ENCODE measurements at places on chromosomes 1 and 21.
A peak's percentile ranks its signal among the peaks of the same experiment; 100 is the strongest.

DNA sequence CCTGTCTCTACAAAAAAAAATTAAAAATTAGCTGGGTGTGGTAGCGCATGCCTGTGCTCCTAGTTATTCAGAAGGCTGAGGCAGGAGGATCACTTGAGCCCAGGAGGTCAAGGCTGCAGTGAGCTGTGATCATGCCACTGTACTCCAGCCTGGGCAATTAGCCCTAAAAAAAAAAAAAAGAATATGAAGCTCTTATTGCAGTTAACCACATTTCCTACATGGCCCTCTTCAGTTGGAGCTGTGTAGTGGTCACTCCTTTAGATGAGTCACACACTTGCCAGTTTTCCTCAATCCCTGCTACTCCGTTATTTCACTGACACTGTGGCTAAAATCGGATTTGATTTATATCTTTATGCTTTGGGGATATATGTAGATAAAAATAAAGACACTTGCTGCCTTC is 11.8 kb downstream of the NFYC start:
- peaks cover 9% of the 10 kb centered on the region for H3K4me1 ChIP-seq
- DNase-seq, result no peak
- H3K27me3 ChIP-seq, result no peaks in the 10 kb centered on the region
- H3K4me3 ChIP-seq, result no peak overlapping the region
- no peak overlapping the region for H3K27ac ChIP-seq

DNA sequence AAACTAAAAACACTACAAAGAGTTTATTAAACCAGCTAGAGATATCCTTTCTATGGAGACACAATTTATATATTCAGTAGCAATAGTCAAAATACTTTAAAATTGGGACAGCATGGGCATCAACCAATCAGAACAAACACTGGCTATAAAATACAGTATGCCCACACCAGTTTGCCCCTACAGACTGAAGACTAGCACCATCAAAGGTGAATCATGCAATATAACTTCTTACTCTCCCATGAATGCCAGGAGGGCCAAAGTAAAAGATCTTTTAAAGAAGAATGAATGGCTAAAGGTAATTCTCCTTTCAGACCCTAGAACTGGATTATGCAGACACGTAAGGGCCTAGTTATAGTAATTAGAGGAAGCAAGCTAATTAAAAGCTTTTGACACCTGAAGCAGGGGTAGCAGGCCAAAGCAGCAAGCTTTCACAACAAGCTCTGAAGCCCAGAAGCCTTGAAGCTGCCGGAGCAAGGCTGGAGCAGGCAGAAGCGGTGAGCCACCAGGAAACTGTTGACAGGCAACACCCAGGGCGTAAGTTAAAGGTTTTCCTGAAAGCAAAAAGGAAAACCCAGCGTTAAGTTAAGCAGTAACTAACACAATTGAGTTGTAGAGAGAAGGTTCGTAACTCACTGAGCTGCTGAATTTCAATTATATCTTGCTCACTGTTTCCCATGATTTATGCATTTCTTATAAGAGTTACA is 99.3 kb downstream of the CDC42BPA start:
- no peak overlapping the region for H3K4me3 ChIP-seq
- H3K36me3 ChIP-seq, result no peaks in the 10 kb centered on the region
- no peak overlapping the region for H3K27ac ChIP-seq
- H3K4me1 ChIP-seq, result no peaks in the 10 kb centered on the region
- H3K27me3 ChIP-seq, result no peaks in the 10 kb centered on the region
- DNase-seq, result no peak

- H3K27me3 ChIP-seq, result no peaks in the 10 kb centered on the region
- H3K27ac ChIP-seq, result no peak overlapping the region
- no peaks in the 10 kb centered on the region for H3K4me1 ChIP-seq
- H3K36me3 ChIP-seq, result peaks cover 21% of the 10 kb centered on the region
- no peak overlapping the region for H3K4me3 ChIP-seq
- no peak for DNase-seq
Observed at GRCh38 chr1:32309960-32310359, 18.1 kb downstream of the HDAC1 start.

- H3K36me3 ChIP-seq, result no peaks in the 10 kb centered on the region
- no peak overlapping the region for H3K4me3 ChIP-seq
- DNase-seq, result peak; percentile 90
- peaks cover 3% of the 10 kb centered on the region for H3K4me1 ChIP-seq
Observed at GRCh38 chr1:1162597-1163537, 10.8 kb upstream of the TTLL10 start.

- no peaks in the 10 kb centered on the region for H3K36me3 ChIP-seq
- DNase-seq, result no peak
- no peak overlapping the region for H3K27ac ChIP-seq
- no peak overlapping the region for H3K4me3 ChIP-seq
Observed at GRCh38 chr1:12087797-12088314, 24.8 kb downstream of the TNFRSF8 start.

DNA sequence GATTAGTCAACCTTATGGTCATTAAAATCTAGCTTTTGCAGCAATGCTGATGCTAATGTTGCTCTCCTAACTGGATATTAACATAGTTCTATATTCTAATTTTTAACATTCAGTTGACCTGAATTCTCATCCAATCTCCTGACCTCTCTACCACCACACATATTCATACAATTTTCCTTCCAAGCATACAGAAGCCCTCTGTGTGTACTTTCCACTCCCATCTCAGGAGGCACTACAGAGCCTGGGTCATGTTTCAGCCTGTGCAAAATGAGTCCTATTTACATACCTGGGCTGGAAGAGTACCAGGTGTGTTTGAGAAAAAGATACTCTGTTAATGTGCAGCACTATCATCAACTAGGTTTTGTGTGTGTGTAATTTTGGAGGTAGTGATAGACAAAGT is 486.3 kb downstream of the NEGR1 start:
- no peak for DNase-seq
- no peaks in the 10 kb centered on the region for H3K27me3 ChIP-seq
- no peak overlapping the region for H3K27ac ChIP-seq

DNA sequence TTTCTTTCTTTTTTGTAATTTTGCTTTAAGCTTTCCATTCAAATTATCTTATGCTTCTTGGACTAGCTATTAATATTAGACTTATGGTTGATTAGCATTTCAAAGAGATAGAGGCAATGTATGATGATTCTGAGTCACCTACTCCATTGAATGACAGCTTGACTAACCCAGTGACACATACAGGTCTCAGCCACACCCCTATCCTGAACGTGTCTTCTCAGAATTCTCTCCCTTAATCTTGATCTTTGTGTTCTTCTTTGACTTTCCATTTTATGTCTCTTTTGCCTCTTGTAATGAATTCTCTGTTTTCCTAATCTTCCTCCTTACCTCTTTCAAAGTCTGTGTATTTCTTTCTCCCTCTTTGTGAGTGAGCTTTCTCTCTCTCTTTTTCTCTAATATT is 241.1 kb downstream of the PDE4B start:
- H3K36me3 ChIP-seq, result no peaks in the 10 kb centered on the region
- H3K27ac ChIP-seq, result no peak overlapping the region
- DNase-seq, result no peak
- no peaks in the 10 kb centered on the region for H3K4me1 ChIP-seq
- no peak overlapping the region for H3K4me3 ChIP-seq

Data from endodermal cell (in vitro differentiated cells).